ENCODE measurements at places on chromosomes 1 and 21.
A peak's percentile ranks its signal among the peaks of the same experiment; 100 is the strongest.

GRCh38 chr1:243582326-243582725, 267.7 kb downstream of the AKT3 start:
- DNase-seq = no peak

GRCh38 chr1:87841332-87841731, 512.7 kb downstream of the LMO4 start:
- DNase-seq = no peak

DNA sequence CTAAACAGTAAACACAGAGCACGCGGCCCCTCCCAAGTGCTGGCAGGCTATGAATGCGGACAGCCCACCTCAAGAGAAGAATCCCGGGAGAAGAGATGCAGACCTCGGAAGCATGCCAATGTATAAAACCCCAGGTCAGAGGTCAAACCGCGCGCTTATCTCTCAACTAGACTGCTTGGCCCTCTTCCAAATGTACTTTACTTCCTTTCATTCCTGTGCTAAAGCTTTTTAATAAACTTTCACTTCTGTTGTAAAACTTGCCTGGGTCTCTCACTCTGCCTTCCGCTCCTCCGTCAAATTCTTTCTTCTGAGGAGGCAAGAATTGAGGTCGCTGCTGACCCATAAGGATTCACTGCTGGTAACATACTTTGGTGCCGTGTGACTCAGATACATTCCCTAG, 216.0 kb downstream of the S1PR1 start:
- no peak for DNase-seq

GRCh38 chr1:228463559-228464455, 23.4 kb upstream of the RNF187 start:
- peak; percentile 95 for DNase-seq

DNA sequence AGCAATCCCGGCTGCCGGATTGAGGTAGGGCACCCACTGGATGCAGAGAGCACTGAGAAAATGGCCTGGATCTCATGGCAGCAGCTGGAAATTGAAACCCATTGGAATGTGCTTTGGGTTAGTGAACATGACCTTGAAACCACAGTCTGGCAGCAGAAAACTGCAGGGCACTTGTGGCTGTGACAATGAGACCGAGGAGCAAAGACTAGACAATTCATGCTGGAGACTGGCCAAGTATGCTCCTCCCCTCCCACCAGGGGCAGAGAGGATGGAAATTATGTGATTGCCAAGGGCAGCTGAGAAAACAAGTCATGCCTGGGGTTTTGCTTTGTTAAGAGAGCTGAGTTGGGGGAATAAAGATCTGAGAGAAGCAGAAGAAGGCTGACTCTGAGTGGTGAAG, 60.7 kb downstream of the ZNF697 start:
- DNase-seq = no peak

- no peak for DNase-seq
These were observed 5.0 kb downstream of the NDUFS2 start for GRCh38 chr1:161207173-161207572.

GRCh38 chr1:52651904-52652303, 18.9 kb downstream of the SHISAL2A start:
- DNase-seq = no peak

- DNase-seq = no peak
These were observed 528.1 kb downstream of the KIF26B start for GRCh38 chr1:245682638-245683628.

DNA sequence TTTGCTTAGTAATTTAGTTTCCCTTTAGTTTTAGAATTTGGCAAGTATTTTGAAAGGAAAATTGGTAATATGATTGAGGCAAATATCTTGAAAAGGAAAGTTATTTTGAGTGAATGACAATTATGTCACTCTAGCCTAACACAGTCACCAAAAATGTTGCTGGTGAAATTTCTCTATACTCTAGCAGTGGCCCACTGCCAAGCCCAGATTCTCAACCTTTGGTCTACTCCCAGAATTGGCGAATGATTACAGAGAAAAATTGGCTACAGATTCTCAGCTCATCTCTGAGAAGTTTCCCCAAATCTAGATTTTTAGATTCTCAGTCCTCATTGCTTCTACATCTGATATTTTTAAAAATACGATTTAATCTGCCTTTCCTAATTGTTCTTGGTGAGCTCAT, 84.9 kb downstream of the PIGK start:
- DNase-seq = no peak

GRCh38 chr1:85358702-85359438, 82.4 kb upstream of the BCL10 start:
- DNase-seq = no peak

DNA sequence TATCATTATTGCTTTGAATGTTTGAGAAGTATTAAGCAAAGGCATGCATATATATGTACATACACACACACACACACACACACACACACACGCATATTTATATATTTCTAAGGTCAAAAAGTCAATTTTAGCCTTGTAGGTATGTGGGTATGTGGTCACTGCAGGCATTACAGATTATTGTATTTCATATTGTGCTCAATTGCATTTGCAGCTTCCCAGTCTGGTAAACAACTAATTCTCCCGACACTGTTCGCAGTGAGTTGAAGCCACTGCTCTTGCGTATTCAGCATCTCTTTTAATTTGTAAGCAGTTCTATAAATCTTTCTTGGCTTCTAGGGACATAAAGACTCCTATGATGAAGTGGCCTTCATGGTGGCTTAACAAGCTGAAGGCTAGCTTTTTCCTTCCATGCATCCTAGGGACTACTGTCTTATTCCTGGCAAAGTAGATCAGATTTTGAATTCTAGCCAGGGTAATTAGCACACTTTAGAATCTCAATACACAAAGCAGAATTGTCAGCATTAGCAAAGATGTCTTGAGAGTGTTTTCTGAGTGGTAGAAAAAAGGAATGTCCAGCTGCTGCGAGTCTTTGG, 368.6 kb upstream of the NEGR1 start:
- DNase-seq = no peak

GRCh38 chr1:53311702-53312305, 16.1 kb downstream of the LRP8 start:
- no peak for DNase-seq

- no peak for DNase-seq
These were observed 640.2 kb downstream of the PTPRC start for GRCh38 chr1:199279067-199279466.

DNA sequence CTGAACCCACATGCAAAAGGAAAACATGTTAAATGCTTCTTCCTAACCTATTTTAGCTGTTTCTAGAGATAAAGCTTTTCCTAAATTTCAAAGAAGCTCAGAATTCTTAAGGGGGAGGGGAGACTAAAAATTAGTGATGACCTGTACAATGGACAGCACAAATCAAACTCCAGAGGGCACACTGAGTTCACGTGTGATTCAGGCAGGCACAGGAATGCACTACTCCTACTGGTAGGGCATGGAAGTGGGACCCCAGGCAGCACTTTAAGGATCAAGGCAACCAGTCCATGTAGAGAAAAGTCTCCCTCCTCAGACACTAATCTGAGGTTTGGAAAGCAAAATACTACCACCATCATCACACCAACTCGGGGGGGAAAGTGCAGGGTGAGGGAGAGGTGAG, 31.3 kb upstream of the CLCA4 start:
- no peak for DNase-seq

GRCh38 chr1:235331401-235331800, 3.0 kb downstream of the GGPS1 start:
- DNase-seq = no peak

- DNase-seq = no peak
These were observed 259.5 kb upstream of the CHRM3 start for GRCh38 chr1:239126884-239127283.

- DNase-seq = no peak
These were observed 5.1 kb downstream of the PEF1 start for GRCh38 chr1:31639543-31639942.

GRCh38 chr21:44456915-44457736, 1.8 kb downstream of the LRRC3 start:
- no peak for DNase-seq

DNA sequence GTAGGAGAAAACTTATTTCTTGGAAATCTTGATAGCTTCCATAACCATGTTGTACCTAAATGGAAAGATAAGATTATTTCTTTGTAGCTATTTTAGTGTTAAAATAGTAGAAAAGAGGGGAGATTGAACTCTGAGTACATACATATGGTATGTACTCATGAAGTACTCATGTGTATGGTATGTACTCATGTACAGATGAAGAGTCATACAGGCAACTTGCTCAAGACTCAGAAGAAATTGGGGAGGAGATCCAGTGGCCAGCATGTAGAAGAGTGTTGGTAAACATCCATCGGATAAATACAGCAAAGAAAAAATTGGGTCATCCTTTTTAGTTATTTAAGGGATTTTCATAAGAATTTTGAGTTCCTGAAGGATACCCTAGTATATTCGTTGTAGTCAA, 29.0 kb downstream of the MDM4 start:
- DNase-seq = no peak

DNA sequence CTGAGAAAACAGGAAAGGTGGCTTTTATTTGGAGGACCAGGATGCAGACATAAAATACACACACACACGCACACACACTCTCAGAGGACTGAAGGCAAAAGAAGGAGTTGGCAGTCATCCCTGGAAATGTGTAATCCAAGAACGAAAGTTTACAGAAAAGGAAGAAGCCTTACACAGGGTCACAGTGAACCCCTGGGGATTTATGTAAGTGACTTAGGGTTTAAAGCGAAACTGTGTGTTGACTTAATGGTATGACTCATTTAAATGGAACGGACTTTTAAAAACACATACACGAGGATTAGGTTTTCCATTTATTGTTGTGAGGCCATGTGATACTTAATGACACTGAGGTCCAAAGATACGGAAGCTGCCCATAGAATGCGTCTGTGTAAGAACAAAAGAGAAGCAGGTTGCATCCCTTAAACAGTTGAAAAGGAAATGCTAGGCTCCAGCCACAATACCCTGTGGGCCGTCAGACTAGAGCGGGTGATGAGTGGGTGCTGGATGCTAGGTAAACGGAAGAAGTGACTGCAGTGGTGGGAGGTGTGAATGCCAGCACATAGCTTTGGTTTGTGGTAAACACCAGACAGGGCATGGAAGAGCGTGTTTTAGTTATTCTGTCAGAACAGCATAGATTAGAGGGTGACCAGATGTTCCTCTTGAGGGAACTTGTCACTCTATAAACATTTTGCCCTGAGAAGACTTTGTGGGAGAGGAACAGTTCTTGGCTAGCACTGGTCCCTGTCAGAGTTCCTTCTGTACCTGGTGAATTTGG, 21.6 kb upstream of the BCL10 start:
- DNase-seq = peak; percentile 92

DNA sequence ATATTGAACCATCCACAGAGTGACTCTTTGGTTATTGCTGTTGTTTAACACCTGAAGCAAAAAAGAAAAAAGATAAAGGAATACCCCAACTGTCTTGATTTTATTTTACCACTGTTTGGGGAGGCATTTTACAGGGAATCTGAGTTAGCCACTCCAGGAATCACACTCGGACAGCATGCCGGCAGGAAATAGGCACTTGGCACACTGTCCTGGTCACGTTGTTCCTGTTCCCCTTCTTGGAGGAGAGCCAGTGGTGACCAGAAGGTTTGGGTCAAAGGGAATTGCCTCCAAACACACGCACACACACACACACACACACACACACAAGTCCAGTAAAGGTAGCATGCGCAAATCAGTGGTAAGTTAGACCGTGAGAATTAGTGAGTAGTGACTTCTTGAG, 13.8 kb downstream of the RGS4 start:
- no peak for DNase-seq

Data from activated CD4-positive, alpha-beta T cell treated with anti-CD3 and anti-CD28 coated beads, Interleukin-10, Interleukin-2, amounts not matched to agents 100 ng/mL and 50 ng/mL, durations not matched to agents 16 hours and 8 hours (primary cell).